A549 treated with AZD2906 at 1 μM for 4 hours (cell line): ENCODE measurements at places on chromosomes 4 and X. TPM values are rescaled to one million over a fixed set of nuclear protein-coding genes. Genes with fewer than 3 reads are reported as not detected.

The CFP gene
- total RNA-seq: 0.24 to 0.71 TPM (median 0.53 TPM) in 5 replicates

The COL25A1 gene
- total RNA-seq: not detected in 5 replicates

The HHIP gene
- total RNA-seq: 0.37 to 1.3 TPM (median 0.76 TPM) in 5 replicates

The LEF1 gene
- total RNA-seq: 0.07 to 0.19 TPM (median 0.12 TPM) in 5 replicates

The PABPC1L2B gene
- total RNA-seq: 0.03 TPM in 1 of 5 replicates, not detected in the others

The CENPVL1 gene
- not detected in 5 replicates for total RNA-seq

The VEGFD gene
- 0.09 to 0.77 TPM (median 0.24 TPM) in 5 replicates for total RNA-seq

The NLRP2B gene
- total RNA-seq: not detected in 5 replicates

The CAPN6 gene
- total RNA-seq: not detected in 5 replicates

The CT55 gene
- not detected in 5 replicates for total RNA-seq

The KCND1 gene
- total RNA-seq: 0.65 to 1.2 TPM (median 1.1 TPM) in 5 replicates

The SYN1 gene
- 0.22 to 0.46 TPM (median 0.29 TPM) in 5 replicates for total RNA-seq

The SLC25A5 gene
- total RNA-seq: 712 to 769 TPM (median 757 TPM) in 5 replicates

The ADH1C gene
- total RNA-seq: not detected in 5 replicates

The NUDT10 gene
- total RNA-seq: 1.1 to 1.9 TPM (median 1.4 TPM) in 5 replicates

The ETDB gene
- total RNA-seq: not detected in 5 replicates

The TRAM1L1 gene
- 0.34 to 0.68 TPM (median 0.49 TPM) in 5 replicates for total RNA-seq

The PLAC8 gene
- total RNA-seq: 0.63 to 1.2 TPM (median 0.93 TPM) in 5 replicates

The ARHGEF38 gene
- not detected in 5 replicates for total RNA-seq

The P2RY4 gene
- 0.05 TPM in 1 of 5 replicates, not detected in the others for total RNA-seq

The PPEF1 gene
- total RNA-seq: 1.1 to 1.8 TPM (median 1.4 TPM) in 5 replicates

The ATP8A1 gene
- 0.01 to 0.12 TPM (median 0.05 TPM) in 5 replicates for total RNA-seq

The RIPPLY1 gene
- 0.11 TPM in 1 of 5 replicates, not detected in the others for total RNA-seq

The PKD2 gene
- 14.2 to 27.0 TPM (median 18.9 TPM) in 5 replicates for total RNA-seq

The ERVMER34-1 gene
- total RNA-seq: 0.35 to 0.71 TPM (median 0.49 TPM) in 5 replicates

The C4orf50 gene
- total RNA-seq: not detected in 5 replicates

The RAB40AL gene
- total RNA-seq: 0.11 to 0.18 TPM (median 0.13 TPM) in 5 replicates

The FGB gene
- total RNA-seq: 16.1 to 21.4 TPM (median 17.1 TPM) in 5 replicates

The DCUN1D4 gene
- total RNA-seq: 12.7 to 15.9 TPM (median 15.8 TPM) in 5 replicates

The VCX gene
- total RNA-seq: 0.10 TPM in 1 of 5 replicates, not detected in the others

The STOX2 gene
- 1.8 to 2.8 TPM (median 2.3 TPM) in 5 replicates for total RNA-seq

The TACR3 gene
- total RNA-seq: not detected in 5 replicates

The SPANXA1 gene
- 0.17 to 0.24 TPM in 2 of 5 replicates, not detected in the others for total RNA-seq

The VSIG1 gene
- 0.14 to 0.40 TPM (median 0.22 TPM) in 5 replicates for total RNA-seq

The CABS1 gene
- not detected in 5 replicates for total RNA-seq

The FABP2 gene
- total RNA-seq: not detected in 5 replicates

The GPR50 gene
- 0.11 to 0.40 TPM (median 0.20 TPM) in 5 replicates for total RNA-seq
